Activated CD4-positive, alpha-beta T cell treated with anti-CD3 and anti-CD28 coated beads for 48 hours (primary cell): ENCODE measurements at places on chromosomes 16 and 17.

GRCh38 chr16:759110-759910, 1.2 kb upstream of the MSLN start:
- no peak for DNase-seq

DNA sequence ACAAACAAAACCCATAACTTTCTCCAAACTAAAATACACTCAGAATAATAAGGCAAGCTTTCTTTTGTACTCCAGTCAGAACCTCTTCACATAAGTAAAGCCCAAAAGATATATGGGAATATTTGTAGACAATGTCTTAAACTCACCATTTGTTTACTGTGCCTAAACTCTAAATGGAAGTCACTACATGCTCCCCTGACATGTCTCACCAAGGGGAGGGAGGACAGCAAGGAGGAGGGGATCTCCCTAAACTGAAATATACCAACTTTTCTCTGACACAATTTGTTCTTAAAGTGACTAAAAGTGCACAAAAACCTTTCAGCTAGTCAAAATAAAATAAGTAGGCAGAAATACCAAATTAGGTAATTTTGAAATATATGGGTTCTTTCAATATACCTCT, 38.5 kb downstream of the GRB7 start:
- no peak for DNase-seq

- DNase-seq: no peak
Observed at GRCh38 chr17:61689610-61690180, 98.7 kb upstream of the NACA2 start.

- DNase-seq: no peak
Observed at GRCh38 chr16:82715833-82716232, 89.1 kb downstream of the CDH13 start.

GRCh38 chr17:72594248-72594647, 473.4 kb downstream of the SOX9 start:
- DNase-seq: no peak

- no peak for DNase-seq
Observed at GRCh38 chr17:16107165-16107770, 107.6 kb downstream of the TTC19 start.

DNA sequence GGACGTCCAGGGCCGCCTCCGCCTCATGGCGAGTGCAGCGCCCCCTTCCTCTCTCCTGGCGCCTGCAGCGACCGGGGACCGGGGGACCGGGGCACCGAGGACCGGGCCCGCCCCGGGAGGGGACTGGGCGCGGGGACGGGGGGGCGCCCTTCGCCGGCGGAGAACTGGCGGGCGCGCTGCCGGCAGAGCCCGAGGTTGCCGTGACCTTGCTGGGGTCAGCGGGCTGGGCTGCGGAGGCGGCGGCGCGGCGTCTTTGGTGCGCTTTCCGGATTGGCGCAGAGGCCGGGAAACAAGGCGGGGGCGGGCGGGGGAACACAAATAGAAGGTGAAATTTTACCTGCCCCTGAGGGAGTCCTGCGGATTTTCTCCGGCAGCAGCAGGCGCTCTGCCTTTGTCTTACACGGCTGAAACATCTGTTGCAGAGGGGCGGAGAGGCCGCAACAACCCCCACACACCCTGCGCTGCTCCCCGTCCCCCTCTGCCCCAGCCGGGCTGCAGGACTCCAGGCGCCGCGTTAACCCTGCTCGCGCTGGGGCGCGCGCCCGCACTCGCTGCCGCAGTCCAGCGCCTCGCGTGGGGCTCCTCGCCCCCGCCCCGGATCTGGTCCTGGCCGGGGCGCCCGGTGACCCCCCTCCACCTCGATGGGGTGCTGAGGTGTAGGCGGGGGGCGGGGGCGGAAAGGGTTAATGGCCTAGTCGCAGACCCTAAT, 53.5 kb downstream of the SREBF1 start:
- DNase-seq: peak; percentile 60

DNA sequence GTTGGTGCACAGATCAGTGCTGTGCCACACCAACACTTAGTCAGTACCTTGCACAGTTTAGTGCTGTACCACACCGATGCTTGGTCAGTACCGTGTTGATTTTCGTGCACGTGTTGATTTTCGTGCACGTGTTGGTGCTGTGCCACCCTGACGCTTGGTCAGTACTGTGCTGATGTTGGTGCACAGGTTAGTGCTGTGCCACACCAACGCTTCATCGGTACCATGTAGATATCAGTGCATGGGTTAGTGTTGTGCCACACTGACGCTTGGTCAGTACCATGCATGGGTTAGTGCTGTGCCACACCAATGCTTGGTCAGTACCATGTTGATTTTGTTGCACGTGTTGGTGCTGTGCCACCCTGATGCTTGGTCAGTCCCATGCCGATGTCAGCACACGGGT, 103.5 kb downstream of the NPIPB11 start:
- DNase-seq: no peak

DNA sequence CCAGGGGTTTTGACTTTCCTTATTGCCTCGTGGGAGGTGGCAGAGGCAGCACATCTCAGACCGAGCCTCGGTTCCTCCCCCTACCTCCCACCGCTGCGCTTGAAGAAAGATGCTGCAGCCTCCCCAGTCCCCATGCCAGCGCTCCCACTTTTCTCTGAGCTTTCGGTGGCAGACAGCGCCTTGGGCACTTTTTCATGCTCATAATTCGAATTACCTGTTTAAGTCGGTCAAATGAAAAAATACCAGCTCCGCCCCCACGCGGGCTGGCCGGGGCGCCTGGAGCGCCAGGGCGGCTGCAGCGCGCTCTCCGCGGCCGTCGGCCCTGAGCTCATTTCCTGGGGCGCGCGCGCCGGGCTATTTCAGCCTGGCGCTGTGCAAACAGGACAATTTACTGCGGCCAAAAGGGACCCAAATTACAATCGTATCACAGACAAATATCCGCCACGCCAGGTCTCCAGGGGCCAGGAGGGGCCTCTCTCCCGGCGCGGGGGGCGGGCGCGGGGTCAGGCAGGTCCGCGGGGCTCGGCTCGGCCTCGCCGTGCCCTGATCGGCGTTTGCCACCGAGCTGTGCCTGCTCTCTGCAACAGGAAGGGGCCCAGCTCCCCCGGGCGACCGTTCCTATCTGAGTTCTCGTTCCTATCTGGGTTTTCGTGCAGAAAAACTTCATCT, 45.0 kb downstream of the SOST start:
- DNase-seq: peak; percentile 15

- peak; percentile 13 for DNase-seq
Observed at GRCh38 chr17:30323262-30323894, 10.5 kb downstream of the TMIGD1 start.

DNA sequence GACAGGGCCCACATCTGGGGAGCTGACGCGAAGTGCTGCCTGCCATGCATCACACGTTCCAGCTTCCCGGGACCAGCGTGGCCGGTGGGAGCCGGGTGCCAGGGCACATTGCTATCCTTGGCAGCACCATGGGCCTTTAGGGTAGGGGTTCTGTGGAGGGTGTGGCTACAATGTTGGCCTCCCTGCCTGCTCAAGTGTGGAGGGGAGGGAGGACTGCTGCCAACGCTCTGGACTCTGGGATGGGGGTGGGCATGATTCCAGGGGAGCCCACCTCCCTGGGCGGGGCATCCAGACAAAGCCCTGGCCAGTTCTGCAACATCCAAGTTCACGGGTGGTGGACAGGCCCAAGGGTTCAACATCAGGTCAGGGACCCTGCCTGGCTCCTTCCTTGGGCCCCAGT, 13.9 kb downstream of the GRB7 start:
- DNase-seq: peak; percentile 39

- DNase-seq: no peak
Observed at GRCh38 chr16:12321311-12321842, 344.8 kb downstream of the SNX29 start.

DNA sequence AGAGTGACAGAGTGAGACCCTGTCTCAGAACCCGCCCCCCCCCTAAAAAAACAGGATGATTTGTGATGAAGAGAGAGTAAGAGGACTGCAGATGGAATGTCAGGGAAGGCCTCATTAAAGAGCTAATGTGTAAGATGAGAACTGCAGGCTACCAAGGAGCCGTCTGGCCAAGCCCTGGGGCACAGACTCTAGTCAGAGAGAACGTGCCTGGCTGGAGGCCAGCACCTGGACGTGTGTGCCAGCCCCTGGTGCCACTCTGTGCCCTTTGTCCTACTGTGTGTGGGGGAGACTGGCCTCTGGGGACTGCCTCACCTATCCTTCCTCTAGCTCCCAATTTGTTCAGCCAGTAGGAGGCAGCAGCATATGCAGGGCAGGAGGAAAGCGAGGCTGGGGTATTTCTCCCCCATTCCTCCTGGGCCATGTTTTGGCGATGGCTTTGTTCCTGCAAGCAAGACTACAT, 37.1 kb downstream of the KNOP1 start:
- no peak for DNase-seq

DNA sequence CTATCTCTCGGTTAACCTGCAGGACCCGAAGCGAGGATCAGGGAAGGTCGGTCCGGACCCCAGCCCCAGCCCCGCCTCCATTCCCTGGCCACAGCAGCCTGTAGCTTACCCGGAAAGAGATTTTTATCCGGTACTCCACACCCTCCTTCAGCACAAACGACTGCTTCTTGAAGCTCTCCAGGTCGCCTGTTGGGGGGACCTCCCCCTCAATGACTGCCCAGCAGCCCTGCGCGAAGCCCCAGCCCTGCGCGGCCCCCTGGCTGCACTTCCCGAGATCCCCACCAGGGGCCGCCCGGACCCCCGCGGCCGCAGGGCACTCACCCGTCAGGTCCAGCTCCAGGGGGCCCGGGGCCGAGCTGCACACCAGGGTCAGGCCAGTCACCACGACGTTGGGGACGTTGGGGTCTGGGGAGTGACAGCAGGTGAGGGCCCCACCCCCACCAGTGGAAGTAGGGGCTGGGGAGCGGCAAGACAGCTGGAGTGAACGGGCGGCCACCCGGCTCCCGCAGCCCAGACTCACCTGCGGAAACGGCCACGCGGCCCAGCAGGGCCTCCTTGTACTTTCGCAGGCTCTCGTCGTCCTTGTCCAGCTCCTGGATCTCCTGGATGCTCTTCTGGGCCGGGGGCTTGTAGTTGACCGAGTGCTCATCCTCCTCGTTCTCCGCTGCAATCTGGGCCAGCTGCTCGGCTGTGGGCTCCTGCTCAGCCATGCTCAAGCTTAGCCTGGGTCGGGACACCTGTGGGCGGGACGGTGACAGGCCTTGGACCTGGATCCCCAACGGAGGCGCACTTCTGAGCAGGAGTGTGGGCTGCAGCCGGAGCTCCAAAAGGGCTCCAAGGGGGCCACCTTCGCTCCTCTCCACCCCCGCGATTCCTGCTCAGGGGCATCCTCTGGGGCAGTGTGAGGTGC, 1.7 kb downstream of the ARHGDIA start:
- peak; percentile 61 for DNase-seq

GRCh38 chr16:71249399-71249798, 18.9 kb upstream of the HYDIN start:
- no peak for DNase-seq

DNA sequence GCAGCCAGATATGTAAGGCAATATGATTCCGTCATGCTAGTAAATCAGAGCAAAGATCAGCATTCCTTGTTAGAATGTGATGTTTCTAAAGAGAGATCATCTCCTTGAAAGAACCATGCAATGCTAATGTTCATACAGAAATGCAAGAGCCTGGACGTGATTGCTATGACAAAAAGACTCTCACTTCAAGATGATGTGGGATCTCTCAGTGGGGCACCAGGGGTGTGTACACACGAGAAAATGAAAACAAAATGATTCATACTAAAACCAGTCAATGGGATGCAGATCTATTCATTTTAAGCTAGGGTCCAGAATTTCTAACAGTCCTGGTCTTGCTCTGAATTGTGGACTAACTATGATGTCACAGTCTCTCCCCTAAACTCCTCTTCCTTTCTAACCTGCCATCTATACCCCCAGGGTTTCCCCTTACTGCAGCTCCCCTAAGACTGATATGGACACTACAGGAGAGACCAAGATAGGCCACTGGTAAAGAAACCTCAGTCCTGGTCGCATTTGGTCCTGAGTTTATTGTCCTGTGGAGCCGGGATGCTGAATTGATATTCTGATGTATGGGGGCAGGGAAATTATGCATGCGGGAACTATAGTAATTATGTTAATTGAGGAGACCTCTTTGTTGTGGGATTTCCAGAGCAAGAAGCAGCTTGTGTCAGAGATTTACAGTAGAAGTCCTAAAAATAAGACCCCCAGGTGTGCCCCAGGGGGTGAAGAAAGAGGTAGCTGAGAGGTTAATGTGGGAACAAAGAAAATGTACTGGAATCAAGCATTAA, 179.0 kb downstream of the PMP22 start:
- no peak for DNase-seq

GRCh38 chr17:57106836-57107497, 21.9 kb downstream of the AKAP1 start:
- DNase-seq: no peak
